A549 treated with CORT108297 at 1 μM for 4 hours (cell line): ENCODE measurements at places on chromosomes 7 and 10. TPM values are rescaled to one million over a fixed set of nuclear protein-coding genes. Genes with fewer than 3 reads are reported as not detected.

The SGCE gene
- 48.6 to 53.6 TPM (median 52.4 TPM) in 5 replicates for total RNA-seq

The URGCP gene
- 25.5 to 29.3 TPM (median 28.3 TPM) in 5 replicates for total RNA-seq

The PRSS37 gene
- total RNA-seq: not detected in 5 replicates

The MDH2 gene
- total RNA-seq: 333 to 418 TPM (median 378 TPM) in 5 replicates
